ENCODE measurements at places on chromosomes 6 and 20.

- no peak for DNase-seq
Measured at GRCh38 chr20:6100246-6100645, 22.6 kb downstream of the FERMT1 start.

- DNase-seq, result no peak
Measured at GRCh38 chr6:115783402-115784061, 277.2 kb downstream of the FRK start.

DNA sequence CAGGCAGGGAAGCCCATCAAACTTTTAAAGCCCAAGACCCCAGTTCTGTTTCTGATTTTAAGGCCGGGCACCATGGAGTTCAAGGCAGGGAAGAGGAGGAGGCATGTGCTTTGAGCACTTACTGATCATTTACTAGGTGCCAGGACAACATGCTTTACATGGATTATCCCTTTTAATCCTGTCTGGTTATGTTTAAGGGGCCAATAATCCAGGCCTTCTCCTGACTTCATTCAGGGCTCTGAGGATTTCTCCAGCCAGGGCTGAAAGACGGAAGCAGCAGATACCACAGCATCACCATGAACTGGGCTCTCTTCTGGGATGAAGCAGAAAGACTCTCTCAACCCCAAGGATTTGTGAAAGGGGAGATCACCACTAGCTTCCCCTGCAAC, 4.1 kb downstream of the CCND3 start:
- no peak for DNase-seq

- no peak for DNase-seq
Measured at GRCh38 chr6:53691667-53692133, 26.1 kb upstream of the KLHL31 start.

- DNase-seq, result no peak
Measured at GRCh38 chr6:45074439-45074838, 253.7 kb upstream of the RUNX2 start.

- no peak for DNase-seq
Measured at GRCh38 chr6:111667931-111668330, 62.3 kb upstream of the TRAF3IP2 start.

DNA sequence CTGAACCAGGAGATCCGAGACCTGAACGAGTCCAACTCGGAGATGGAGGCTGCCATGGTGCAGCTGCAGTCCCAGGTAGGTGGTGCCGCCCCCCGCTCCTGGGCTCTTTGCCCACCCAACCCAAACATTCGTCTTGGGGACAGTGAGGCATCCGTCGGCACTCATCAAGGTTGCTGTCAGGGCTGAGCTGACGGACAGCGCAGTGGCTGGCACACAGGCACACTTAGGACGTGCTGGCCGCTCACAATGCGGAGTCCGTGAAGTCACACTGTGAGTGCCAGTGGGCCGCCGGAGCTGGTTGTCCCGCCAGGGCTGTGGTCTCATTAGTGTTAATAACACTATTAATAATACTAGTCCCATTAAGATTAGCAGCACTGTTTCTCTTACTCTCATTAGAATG, 18.2 kb upstream of the PCMTD2 start:
- no peak for DNase-seq

- DNase-seq, result no peak
Measured at GRCh38 chr6:43034190-43034525, 12.7 kb downstream of the RRP36 start.

Data from NCI-H1694 (cell line).